Panc1 (cell line): ENCODE measurements at places on chromosomes 13 and 19. TPM values are rescaled to one million over a fixed set of nuclear protein-coding genes. Genes with fewer than 3 reads are reported as not detected.

The KLK1 gene
- 0.31 TPM for total RNA-seq

The NXNL1 gene
- total RNA-seq: not detected

The TMEM145 gene
- total RNA-seq: 3.0 TPM

The SHD gene
- 0.46 TPM for total RNA-seq

The ZGLP1 gene
- 1.3 TPM for total RNA-seq
